ENCODE measurements at places on chromosomes 12 and 14. TPM values are rescaled to one million over a fixed set of nuclear protein-coding genes. Genes with fewer than 3 reads are reported as not detected.

GRCh38 chr14:76194327-76194726 lies 42.6 kb downstream of the GPATCH2L start:
- H3K4me3 ChIP-seq, result no peak overlapping the region
- DNase-seq, result no peak
- H3K4me1 ChIP-seq, result no peaks in the 10 kb centered on the region
- H3K27ac ChIP-seq, result no peak overlapping the region
- H3K36me3 ChIP-seq, result peaks cover 68% of the 10 kb centered on the region
- H3K27me3 ChIP-seq, result no peaks in the 10 kb centered on the region

Gene RASSF9
- not detected for total RNA-seq

DNA sequence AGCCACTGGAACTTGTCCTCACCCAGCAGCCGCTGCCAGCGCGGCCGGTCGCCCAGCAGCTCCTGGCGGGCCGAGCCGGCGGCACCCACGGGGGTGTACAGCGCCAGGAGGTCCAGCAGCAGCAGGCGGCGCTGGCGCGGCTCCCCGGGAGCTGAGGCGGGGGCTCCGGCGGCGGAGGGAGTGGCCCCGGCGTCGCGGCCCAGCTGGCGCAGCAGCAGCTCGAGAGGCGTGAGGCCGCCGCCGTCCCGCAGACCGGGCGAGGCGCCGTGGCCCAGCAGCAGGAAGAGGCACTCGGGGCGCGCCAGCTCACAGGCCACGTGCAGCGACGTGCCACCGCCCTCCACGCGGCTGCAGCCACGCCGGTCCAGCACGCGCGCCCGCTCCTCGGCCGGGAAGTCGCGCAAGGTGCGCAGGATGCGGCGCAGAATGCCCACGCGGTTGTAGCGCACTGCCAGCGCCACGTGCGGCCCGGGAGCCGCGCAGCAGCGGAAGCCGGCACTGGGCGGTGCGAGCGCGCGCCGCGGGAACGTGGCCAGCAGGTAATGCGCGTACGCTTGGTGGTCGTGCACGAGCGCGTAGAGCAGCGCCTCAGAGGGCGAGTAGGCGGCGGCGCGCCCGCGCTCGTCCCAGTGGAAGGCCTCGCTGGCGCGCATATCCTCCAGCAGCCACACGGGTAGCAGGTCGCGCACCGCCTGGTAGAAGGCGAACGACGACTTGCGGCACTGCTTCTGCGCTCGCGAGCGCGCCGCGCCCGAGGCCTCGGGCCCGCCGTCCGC lies 2.3 kb downstream of the ANKRD9 start:
- no peak overlapping the region for H3K27ac ChIP-seq
- H3K4me3 ChIP-seq, result no peak overlapping the region
- no peaks in the 10 kb centered on the region for H3K27me3 ChIP-seq

DNA sequence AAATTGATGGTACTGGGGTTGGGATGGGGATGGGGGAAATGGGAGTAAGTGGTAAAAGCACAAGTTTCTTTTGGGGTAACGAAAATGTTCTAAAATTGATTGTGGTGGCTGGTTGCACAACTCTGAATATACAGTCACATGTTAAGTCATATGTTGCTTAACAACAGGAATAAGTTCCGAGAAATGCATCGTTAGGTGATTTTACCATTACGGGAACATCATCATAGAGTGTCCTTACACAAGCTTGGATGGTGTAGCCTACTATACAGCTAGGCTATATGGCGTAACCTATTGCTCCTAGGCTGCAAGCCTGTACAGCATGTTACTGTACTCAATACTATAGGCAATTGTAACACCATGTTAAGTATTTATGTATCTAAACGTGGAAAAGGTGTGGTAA lies 31.0 kb downstream of the ITGA7 start:
- no peaks in the 10 kb centered on the region for H3K36me3 ChIP-seq
- no peaks in the 10 kb centered on the region for H3K27me3 ChIP-seq
- peaks cover 7% of the 10 kb centered on the region for H3K4me1 ChIP-seq
- no peak for DNase-seq
- no peak overlapping the region for H3K27ac ChIP-seq

Gene GZMB
- total RNA-seq, result 18.3 TPM

Gene NDRG2
- 26.1 TPM for total RNA-seq

Gene IL31
- total RNA-seq, result not detected

GRCh38 chr12:92439420-92439805 lies 263.4 kb upstream of the PLEKHG7 start:
- no peak overlapping the region for H3K4me3 ChIP-seq
- H3K27me3 ChIP-seq, result no peaks in the 10 kb centered on the region
- H3K4me1 ChIP-seq, result no peaks in the 10 kb centered on the region
- no peak overlapping the region for H3K27ac ChIP-seq
- no peak for DNase-seq

- no peaks in the 10 kb centered on the region for H3K36me3 ChIP-seq
- no peak for DNase-seq
- no peak overlapping the region for H3K27ac ChIP-seq
- H3K27me3 ChIP-seq, result peaks cover 2% of the 10 kb centered on the region
These were observed 1153.0 kb upstream of the TMEM132C start for GRCh38 chr12:127113945-127114344.

DNA sequence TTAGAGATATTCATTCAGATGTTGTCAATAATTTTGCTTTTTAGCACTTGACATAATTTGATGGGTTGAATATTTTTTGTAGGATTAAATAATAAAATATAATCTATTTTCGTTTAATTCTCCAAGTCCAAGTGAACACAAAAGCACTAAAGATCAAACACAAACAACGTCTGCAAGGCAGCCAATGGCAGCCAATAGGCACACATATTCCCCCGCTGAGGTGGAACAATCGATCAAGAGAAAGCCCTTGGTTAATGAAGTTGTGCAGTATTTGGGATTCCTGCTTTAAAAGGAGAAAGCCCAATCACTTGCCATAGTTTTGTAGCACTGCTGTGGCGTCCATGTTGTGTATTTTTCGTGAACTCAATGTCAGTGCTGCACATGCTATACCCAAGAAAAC lies 1.5 kb downstream of the DHRS7 start:
- H3K4me1 ChIP-seq, result peaks cover 3% of the 10 kb centered on the region
- no peaks in the 10 kb centered on the region for H3K36me3 ChIP-seq
- no peak for DNase-seq
- no peaks in the 10 kb centered on the region for H3K27me3 ChIP-seq
- H3K4me3 ChIP-seq, result no peak overlapping the region

DNA sequence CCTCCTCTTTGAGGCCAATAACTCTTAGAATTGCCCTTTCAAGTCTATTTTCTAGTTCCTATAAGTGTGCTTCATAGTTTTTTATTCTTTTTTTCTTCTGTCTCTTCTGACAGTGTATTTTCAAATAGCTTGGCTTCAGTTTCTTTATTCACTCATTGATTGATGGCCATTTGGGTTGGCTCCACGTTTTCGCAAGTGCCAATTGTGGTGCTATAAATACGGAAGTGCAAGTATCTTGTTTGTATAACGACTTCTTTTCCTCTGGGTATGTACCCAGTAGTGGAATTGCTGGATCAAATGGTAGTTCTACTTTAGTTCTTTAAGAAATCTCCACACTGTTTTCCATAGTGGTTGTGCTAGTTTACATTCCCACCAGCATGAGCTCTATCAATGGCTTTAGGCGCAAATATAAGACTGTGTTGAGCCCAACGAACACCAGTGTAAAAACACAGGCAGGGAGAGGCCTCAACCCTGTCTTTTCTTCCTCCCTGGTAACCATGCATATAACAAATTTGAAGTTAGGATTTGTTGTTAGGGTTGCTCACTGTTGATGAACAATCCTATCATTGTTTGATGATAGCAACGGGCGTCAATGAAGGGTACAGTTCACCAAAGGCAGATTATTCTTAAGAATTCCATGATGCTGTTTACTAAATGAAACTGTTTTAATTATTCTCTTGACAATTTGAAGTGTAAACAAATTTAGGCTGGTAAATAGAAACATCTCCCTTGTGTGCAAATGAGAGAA lies 13.3 kb upstream of the LMNTD1 start:
- H3K36me3 ChIP-seq, result no peaks in the 10 kb centered on the region
- no peak overlapping the region for H3K27ac ChIP-seq
- H3K4me3 ChIP-seq, result no peak overlapping the region
- no peak for DNase-seq

Gene ANO2
- not detected for total RNA-seq

DNA sequence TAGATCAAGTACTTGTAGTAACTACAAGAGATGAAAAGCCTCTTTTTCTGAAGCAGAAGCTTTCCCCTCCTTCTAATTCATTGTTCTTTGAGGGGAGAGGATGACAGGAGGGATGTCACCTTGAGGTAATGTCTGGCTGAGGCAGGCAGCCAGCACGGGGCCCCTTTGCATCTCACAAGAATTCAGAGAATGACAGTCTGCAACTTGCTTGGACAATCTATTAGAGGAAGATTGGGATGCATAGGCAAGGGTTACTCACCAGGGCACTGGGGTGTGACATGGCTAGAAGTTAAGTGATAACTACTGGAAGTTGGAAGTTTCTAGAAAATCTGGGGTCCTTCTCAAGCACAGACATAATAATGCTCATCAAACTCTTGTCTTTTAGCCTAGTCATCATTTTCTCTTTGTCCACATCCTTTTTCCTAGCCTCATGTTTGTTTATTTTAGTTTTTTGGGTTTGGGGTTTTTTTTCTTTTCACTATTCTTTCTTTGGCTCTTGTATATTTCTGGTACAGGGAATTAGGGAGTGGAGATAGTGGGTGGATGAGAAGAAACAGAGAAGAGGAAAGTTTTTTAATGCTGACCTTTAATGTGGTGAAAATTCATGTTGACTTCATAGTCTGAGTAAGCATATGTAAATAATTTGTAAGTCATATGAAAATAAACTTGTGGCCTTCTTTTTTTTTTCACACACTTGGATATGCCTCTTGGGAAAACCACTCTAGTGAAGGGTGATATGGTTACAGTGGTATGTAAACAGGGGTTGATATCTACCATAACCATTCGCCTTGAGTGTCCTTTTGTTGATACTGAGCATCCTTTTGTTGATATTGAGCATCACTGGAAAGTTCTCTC lies 55.1 kb downstream of the TTLL5 start:
- no peaks in the 10 kb centered on the region for H3K27me3 ChIP-seq
- no peaks in the 10 kb centered on the region for H3K4me1 ChIP-seq
- H3K4me3 ChIP-seq, result no peak overlapping the region

Gene KRT7
- 3.3 TPM for total RNA-seq

DNA sequence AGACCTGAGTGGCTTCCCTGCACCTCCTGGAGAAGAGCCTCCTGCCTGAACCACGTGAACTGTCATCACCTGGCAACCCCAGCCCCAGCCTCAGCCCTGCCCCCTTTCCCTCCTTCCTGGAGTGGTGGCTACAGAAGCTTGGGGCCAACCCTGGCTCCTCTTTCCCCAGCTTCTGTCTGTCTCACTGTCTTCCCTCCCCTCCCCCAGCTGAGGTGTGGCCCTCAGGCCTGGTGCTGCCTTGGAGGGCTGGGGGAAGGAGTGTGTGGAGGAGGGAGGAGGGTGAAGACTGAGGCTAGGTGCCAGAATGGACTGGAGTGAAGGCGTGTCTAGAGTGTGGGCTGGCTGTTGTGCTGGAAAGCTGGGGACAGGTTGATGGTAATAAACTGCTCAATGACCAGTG lies 9.7 kb downstream of the NFATC4 start:
- H3K27me3 ChIP-seq, result peaks cover 36% of the 10 kb centered on the region
- no peak overlapping the region for H3K4me3 ChIP-seq
- no peaks in the 10 kb centered on the region for H3K36me3 ChIP-seq
- H3K27ac ChIP-seq, result no peak overlapping the region
- no peaks in the 10 kb centered on the region for H3K4me1 ChIP-seq

Gene TMEM260
- 31.8 TPM for total RNA-seq

- no peaks in the 10 kb centered on the region for H3K4me1 ChIP-seq
- no peaks in the 10 kb centered on the region for H3K27me3 ChIP-seq
- DNase-seq, result no peak
These were observed 789.6 kb downstream of the NRXN3 start for GRCh38 chr14:78959674-78960264.

Gene SLCO1A2
- total RNA-seq, result not detected

Gene ANHX
- total RNA-seq, result not detected

- no peak overlapping the region for H3K4me3 ChIP-seq
- H3K4me1 ChIP-seq, result no peaks in the 10 kb centered on the region
- H3K36me3 ChIP-seq, result no peaks in the 10 kb centered on the region
- H3K27ac ChIP-seq, result no peak overlapping the region
These were observed 39.3 kb downstream of the NGB start for GRCh38 chr14:77231721-77232120.

DNA sequence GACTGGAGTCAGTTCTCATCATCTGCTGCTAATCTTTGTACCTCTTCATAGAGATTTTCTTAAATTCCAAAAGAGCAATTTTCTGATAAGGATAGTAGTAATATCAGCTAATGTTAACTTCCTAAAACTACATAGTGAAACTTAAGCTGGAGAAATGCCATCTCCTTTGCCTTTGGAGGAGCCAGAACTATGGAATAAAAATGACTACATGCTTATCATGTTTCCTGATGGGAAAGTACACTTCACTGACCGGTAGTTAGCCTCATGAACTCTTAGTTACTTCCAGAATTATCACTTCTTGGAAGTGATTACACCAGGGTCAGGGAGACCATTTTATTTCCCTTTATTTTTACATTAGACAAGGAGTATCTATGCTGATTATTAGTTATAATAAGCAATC lies 1222.1 kb upstream of the TMEM132C start:
- H3K4me3 ChIP-seq, result no peak overlapping the region
- DNase-seq, result no peak
- H3K36me3 ChIP-seq, result no peaks in the 10 kb centered on the region
- no peaks in the 10 kb centered on the region for H3K27me3 ChIP-seq
- no peaks in the 10 kb centered on the region for H3K4me1 ChIP-seq

DNA sequence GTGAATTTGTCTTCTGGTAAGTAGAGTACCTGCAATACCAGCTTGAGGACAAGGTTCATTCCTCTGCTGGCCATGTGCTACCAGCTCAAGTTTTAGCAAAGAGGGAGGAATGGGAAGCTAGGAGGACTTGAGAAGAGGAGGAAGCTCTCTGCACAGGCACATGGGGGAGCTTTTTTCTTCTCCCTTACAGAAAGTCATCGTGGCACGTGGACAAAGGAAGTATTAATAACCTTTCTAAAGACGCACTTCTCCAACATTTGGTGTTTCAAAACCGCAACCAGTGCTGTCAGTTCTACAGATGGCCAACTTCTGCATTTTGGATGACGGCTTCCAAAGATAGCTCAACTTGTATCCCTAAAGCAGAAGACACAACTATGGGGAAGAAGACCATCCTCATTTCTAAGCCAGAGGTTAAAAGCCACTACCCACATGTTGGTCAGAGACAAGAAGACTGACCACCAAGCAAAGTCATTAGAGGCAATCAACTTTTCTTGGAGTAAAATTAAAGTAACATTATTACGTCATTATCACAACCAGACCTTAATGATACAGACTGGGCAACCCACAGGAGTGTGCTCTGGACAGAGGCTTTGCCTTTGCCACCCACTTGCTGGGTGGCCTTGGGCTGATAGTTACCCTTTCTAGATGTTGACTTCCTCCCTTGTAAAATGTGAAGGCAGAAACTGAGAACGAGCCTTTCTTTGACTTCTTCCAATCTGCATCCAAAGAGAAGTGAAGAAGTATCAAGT lies 12.3 kb upstream of the TMED10 start:
- H3K4me1 ChIP-seq, result no peaks in the 10 kb centered on the region
- DNase-seq, result peak; percentile 3
- H3K27ac ChIP-seq, result no peak overlapping the region
- H3K36me3 ChIP-seq, result no peaks in the 10 kb centered on the region

DNA sequence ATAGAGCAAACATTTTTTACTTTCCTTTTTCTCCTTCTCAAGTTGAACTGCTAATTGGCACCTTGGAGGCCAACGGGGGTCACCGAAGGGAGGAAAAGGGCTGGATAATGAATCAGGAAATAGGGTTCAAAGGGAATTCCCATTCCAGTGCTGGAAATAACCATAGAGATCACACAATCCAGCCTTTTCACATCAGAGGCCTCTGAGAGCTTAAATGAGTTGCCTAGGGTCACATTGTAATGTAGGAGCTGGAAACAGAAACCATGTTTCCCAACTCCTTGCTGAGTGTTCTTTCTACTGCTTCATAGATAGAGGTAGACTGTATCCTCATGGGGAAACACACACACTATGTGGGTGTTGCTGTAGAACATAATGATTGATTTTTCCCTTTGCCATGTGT lies 60.6 kb upstream of the DDHD1 start:
- no peak overlapping the region for H3K4me3 ChIP-seq
- no peak for DNase-seq
- H3K27me3 ChIP-seq, result no peaks in the 10 kb centered on the region
- H3K27ac ChIP-seq, result no peak overlapping the region

Data from T-cell (primary cell).